ENCODE measurements at places on chromosomes 1 and 21.

GRCh38 chr1:206111271-206111927 is 5.8 kb downstream of the AVPR1B start:
- DNase-seq: no peak

GRCh38 chr21:46540087-46540710 is 64.7 kb downstream of the S100B start:
- DNase-seq: no peak

DNA sequence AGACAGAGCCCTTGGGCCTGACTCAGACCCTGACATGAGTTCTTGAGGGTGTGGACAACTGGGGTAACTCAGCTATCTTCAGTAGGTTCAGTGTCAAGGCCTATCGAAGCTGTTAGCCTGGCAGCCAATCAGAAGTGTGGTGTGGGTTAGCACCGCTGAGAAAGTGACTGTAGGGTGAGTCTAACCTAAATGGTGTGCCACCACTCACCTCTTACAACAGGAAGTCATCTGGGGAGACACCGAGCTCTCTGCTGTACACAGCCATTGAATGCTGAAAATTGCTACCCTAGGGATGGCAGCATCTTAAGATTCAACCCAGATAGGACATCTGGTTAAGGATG is 44.6 kb downstream of the RASSF5 start:
- DNase-seq: peak; percentile 75

DNA sequence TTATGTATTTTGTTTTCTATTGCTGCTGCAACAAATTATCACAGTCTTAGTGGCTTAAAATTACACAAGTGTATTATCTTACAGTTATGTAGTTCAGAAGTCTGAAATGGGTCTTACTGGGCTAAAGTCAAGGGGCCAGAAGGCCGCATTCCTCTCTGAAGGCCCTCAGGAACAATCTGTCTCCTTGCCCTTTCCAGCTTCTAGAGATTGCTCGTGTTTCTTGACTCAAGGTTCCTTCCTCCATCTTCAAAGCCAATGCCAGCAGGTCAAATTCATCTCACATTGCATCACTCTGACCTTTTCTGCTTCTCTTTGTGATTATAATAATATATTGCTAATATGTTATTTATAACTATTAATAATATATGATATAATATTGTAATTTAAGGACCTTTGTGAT is 97.1 kb downstream of the DIRAS3 start:
- no peak for DNase-seq

DNA sequence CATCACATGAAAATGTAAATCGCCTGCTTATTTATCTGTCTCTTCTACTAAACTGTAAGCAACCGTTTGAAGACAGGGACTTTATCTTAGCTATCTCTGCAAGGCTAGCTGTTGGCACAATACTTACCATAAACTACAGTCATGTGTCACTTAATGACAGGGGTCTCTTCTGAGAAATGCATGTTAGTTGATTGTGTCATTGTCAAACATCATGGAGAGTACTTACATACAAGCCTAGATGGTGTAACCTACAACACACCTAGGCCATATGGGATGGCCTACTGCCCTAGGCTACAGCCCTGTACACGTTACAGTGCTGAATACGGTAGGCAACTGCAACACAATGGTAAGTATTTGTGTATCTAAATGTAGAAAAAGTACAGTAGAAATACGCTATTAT is 267.9 kb downstream of the SDCCAG8 start:
- no peak for DNase-seq

DNA sequence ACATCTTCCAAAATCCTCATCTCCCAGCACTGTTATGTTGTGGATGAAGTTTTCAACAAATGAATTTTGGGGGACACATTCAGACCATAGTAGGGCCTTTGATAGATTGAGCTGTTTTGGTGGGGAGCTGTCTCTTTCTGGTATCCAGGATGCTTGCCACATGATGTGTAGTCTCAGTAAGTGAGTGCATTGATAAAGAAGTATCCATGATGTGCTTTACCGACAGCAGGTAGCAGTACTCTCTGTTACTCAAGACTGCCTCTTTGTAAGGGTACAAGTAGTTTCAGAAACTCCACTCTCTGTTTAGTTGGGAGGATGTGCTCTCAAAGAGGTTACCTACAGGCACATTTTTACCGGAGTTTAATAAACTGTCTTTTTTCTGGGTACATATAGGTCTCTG is 26.5 kb downstream of the DYRK1A start:
- DNase-seq: no peak

DNA sequence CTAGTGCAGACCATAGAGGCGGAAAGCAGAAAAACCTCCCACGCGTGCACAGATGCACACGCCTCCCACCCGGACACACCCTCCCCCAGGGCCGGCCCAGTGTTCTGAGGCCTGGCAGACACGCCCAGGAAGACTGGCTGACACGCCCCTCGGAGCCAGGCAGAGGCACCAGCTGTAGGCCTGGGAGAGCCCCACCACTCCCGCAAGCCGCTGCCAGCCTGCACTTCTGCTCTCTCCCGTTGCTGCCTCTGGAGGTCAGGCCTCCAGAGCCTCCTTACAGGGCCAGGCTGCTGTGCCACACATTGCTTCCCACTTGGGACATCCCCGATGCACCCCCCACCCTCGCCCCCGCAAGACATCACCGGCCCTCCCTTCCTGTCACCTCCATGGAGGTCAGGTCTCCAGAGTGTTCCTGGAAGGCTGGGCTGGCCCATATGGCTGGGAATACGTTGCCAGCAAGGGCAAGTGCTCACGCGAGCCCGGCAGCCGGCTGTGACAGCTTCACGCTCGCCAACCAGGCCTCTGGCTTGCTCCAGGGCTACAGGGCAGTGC is 40.4 kb downstream of the CASZ1 start:
- peak; percentile 32 for DNase-seq

GRCh38 chr1:22845398-22845935 is 127.2 kb downstream of the LACTBL1 start:
- DNase-seq: no peak

DNA sequence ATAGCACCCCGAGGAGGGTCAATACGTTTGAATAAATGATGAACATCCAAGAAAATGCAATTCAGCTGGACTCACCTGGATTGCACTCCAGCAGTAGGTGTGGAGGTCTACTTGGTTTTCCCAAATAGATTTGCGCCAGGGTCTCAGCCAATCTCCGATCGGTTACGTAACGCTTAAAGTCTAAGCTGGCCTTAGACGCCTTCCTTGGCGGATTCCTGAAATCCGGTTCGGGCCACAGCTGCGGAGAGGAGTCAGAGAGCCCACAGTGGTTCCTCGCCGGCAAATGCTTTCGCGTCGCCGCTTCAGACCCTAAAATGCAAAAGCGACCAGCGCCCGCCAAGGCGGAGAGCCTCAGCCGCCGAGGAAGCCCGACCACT is 322 bp downstream of the TFB2M start:
- DNase-seq: no peak

GRCh38 chr1:230151924-230152468 is 85.0 kb downstream of the GALNT2 start:
- DNase-seq: no peak

GRCh38 chr21:27333096-27333495 is 366.2 kb upstream of the ADAMTS5 start:
- no peak for DNase-seq

GRCh38 chr1:28113242-28113572 is 24.8 kb upstream of the EYA3 start:
- no peak for DNase-seq

DNA sequence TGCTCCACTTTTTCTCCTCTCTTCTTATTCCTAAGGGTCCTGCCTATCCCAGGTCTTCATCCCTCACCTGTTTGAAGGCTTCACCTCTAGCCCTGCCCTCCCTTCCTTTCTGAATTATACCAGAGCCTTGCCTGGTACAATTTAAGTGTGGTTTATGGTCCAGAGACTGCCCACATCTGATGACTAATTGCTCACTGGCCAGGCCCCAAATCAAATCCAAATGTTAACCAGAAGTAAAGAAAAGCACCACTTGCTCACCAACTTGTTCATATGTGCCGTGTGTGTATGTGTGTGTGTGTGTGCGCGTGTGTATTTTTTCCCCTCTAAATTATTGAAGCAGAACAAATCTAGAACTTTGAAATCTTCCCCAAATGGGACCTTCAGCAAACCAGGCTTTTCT is 26.4 kb downstream of the MYOM3 start:
- DNase-seq: no peak
